ENCODE measurements at places on chromosomes 7 and 10. TPM values are rescaled to one million over a fixed set of nuclear protein-coding genes. Genes with fewer than 3 reads are reported as not detected.
A peak's percentile ranks its signal among the peaks of the same experiment; 100 is the strongest.

- no peak overlapping the region for H3K27ac ChIP-seq
- no peaks in the 10 kb centered on the region for H3K36me3 ChIP-seq
- no peak overlapping the region for H3K4me3 ChIP-seq
- peak; percentile 48 for DNase-seq
These were observed 48.3 kb upstream of the FAM171A1 start for GRCh38 chr10:15419279-15419874.

GRCh38 chr10:133259602-133259989, 17.1 kb downstream of the ADAM8 start:
- H3K36me3 ChIP-seq: no peaks in the 10 kb centered on the region
- DNase-seq: no peak
- H3K27me3 ChIP-seq: no peaks in the 10 kb centered on the region

DNA sequence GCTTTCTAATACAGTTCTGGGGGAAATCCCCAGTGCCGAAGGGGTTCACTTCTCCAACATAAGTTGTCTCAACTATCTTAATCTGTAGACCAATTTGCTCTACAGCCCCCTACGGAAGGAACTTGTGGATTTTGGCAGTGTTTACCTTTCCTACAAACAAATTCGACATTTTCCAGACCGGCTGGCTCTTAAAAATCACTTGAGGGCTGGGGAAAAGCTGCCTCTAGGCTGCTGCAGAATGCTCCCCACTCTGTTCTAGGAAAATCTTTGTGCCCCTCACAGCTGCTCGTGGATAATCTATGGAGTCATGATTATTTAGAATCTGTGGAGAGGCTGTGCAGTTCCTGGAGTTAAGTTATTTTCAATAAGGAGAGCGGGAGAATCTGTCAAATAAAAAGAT, 474.6 kb upstream of the FZD8 start:
- H3K4me1 ChIP-seq: no peaks in the 10 kb centered on the region
- no peaks in the 10 kb centered on the region for H3K27me3 ChIP-seq
- no peak overlapping the region for H3K4me3 ChIP-seq
- H3K27ac ChIP-seq: no peak overlapping the region
- DNase-seq: no peak

Gene MKI67
- total RNA-seq: 202 TPM

Gene SPDYE8
- total RNA-seq: not detected

- H3K4me3 ChIP-seq: no peak overlapping the region
- H3K27ac ChIP-seq: no peak overlapping the region
- no peaks in the 10 kb centered on the region for H3K27me3 ChIP-seq
- H3K4me1 ChIP-seq: peaks cover 22% of the 10 kb centered on the region
- DNase-seq: no peak
These were observed 3.3 kb downstream of the EPHA1 start for GRCh38 chr7:143405173-143406001.

- H3K27ac ChIP-seq: no peak overlapping the region
- no peaks in the 10 kb centered on the region for H3K36me3 ChIP-seq
- peaks cover 8% of the 10 kb centered on the region for H3K4me1 ChIP-seq
- no peak for DNase-seq
These were observed 38.9 kb downstream of the ADAP1 start for GRCh38 chr7:915291-916218.

Gene SHTN1
- 64.0 TPM for total RNA-seq

DNA sequence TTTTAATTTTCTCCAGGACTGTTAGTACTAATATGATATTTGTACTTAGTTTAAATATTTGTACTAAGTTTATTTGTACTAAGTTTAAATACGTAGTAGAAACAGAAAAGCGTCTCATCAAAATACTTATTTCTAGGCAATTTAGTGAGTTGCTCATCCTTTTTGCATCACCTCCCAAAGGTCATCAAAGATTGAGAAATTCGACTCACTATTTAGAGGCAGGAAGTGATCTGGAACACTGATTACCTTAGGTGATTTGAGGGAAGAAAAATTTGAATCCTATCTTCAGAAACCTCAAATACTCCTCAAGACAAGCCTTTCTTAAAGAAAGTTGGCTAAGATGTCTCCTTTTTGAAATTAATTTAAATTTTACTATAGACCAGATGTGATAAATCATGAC, 14.5 kb downstream of the WNT16 start:
- no peak overlapping the region for H3K4me3 ChIP-seq
- no peak for DNase-seq
- H3K4me1 ChIP-seq: peaks cover 80% of the 10 kb centered on the region
- H3K27me3 ChIP-seq: no peaks in the 10 kb centered on the region
- peaks cover 19% of the 10 kb centered on the region for H3K36me3 ChIP-seq

DNA sequence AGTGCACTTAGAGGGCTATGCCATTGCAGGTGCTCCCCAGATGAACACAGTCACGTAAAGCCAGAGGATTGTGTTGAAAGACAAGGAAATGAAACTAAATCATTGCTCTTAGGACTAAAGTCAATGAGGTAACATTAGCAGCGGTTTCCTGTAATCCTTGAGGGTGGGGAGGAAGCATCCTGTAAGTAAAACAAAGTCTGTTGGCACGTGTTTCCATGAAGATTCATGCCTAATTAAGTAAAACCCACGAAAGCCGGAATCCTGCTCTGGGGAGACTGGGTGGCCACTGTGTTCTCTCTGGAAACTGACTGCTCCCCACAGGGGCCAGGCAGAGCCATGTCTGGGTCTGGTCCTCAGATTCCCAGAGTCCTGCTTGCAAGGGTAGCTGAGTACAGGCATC, 18.3 kb downstream of the STEAP1B start:
- H3K27me3 ChIP-seq: no peaks in the 10 kb centered on the region
- no peak for DNase-seq
- no peaks in the 10 kb centered on the region for H3K4me1 ChIP-seq
- no peak overlapping the region for H3K27ac ChIP-seq
- H3K4me3 ChIP-seq: no peak overlapping the region

- no peaks in the 10 kb centered on the region for H3K36me3 ChIP-seq
- no peaks in the 10 kb centered on the region for H3K4me1 ChIP-seq
- peaks cover 6% of the 10 kb centered on the region for H3K27me3 ChIP-seq
- no peak overlapping the region for H3K4me3 ChIP-seq
These were observed 28.4 kb upstream of the OPALIN start for GRCh38 chr10:96387161-96387560.

DNA sequence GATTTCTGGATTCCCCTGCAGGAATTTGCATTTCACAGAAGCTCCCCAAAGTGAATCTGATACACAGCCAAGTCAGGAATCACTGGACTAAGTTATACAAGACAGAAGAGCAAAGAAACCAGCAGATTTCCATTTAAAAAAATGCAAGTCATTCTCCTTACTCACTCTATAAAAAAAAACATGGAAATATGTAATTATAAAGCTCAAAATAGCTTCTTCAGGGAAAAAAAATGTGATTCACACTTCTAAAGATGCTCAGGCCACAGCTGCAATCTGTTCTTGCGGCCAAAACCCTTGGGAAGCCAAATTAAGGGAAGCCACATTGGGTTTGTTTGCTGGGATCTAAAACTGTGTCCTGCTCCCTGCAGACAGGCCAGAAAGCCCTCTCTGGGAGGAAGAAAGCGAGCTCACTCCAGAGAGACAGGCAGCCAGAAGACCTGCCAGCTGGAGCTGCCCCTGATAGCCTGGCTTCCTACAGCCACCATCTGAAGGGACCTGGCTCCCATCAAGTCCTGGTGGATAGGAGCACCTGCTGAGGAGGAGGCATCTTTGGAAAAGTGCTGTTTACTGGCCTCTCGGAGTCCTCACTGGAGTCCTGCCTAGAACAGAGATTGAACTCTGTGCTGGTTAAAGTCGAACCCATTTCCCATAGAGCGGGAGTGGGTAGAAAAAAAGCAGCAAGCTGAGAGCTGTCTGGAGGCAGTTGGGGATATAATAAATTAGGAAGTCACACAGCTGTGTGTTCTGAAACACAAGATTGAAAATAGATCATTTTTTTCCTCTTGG, 359.2 kb upstream of the AOAH start:
- no peaks in the 10 kb centered on the region for H3K36me3 ChIP-seq
- H3K27ac ChIP-seq: no peak overlapping the region
- H3K27me3 ChIP-seq: no peaks in the 10 kb centered on the region
- no peak for DNase-seq
- H3K4me3 ChIP-seq: no peak overlapping the region

GRCh38 chr7:150842018-150842417, 10.3 kb upstream of the AOC1 start:
- H3K36me3 ChIP-seq: no peaks in the 10 kb centered on the region
- DNase-seq: no peak
- no peak overlapping the region for H3K4me3 ChIP-seq
- H3K27ac ChIP-seq: no peak overlapping the region
